ENCODE measurements at places on chromosomes 3 and 15. TPM values are rescaled to one million over a fixed set of nuclear protein-coding genes. Genes with fewer than 3 reads are reported as not detected.

DNA sequence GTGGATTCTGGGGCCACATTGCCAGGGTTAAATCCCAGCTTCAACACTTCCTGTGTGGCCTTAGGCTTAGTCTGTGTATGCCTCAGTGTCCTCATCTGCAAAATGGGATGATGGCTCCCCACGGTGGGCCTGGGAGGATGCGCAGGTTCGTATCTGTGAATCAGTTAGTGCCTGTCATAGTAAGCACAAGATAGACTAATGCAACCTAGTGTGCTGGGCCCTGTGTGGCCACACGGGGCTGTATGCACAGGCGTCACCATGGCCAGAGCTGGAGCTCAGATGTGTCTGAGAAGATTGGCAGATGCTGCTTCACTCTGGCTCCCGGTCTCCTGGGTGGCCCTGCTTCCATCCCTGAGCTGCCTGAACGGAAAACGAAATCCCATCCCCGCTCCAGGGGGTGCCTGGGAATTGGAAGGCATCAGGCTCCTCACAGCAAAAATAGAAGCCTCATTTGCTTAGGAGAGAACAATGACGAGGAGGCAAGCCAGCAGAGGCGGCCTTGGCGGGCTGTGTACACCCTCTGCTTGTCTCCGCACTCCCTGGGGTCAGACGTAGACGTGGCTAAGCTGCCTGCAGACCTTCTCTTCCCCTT lies 103.6 kb downstream of the APBA2 start:
- H3K4me1 ChIP-seq = no peaks in the 10 kb centered on the region
- H3K36me3 ChIP-seq = no peaks in the 10 kb centered on the region
- H3K27ac ChIP-seq = no peak overlapping the region

DNA sequence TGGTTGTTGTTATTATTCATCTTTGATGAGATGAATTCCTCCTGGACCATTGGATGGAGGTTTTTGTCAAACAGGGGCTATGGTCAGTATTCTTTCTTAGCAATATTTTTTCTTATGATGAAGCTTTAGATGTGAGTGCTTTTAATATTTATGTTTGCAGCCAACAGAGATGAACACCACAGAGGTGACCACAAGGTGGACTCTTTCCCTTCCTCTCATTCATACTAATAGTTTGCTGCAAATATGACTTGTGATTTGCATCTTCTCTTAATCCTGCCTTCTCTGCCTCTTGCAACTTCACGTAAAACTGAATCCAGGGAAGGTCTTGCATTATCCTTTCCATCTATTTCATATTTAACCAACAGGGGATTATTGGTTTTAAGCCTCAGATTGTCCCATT lies 473.1 kb upstream of the UBE2E2 start:
- H3K36me3 ChIP-seq = no peaks in the 10 kb centered on the region
- H3K27me3 ChIP-seq = no peaks in the 10 kb centered on the region
- DNase-seq = no peak
- no peak overlapping the region for H3K4me3 ChIP-seq

DNA sequence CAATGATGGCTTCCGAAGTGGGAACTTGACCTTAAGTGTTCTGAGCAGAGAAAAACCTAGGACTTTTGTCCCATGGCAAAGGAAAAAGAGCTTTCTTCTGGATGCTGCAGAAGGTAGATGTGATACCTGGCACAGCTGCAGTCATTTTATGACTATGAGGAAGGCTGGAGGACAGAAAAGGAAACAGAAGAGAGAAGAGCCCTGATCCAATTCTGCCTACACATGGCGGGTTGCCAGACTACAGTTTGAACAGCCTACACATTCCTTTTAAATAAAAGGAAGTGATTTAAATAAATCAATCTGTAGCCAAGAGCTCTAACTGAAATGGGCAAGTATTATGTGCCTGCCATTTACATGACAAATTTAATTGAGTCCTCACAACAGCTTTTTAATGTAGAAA lies 43.6 kb upstream of the CHRNB4 start:
- no peak overlapping the region for H3K4me3 ChIP-seq
- DNase-seq = no peak
- no peaks in the 10 kb centered on the region for H3K27me3 ChIP-seq
- H3K4me1 ChIP-seq = peaks cover 8% of the 10 kb centered on the region

- H3K27ac ChIP-seq = no peak overlapping the region
- no peaks in the 10 kb centered on the region for H3K36me3 ChIP-seq
- H3K4me1 ChIP-seq = no peaks in the 10 kb centered on the region
- no peak overlapping the region for H3K4me3 ChIP-seq
Measured at GRCh38 chr15:100476805-100477204, 51.9 kb downstream of the CERS3 start.

DNA sequence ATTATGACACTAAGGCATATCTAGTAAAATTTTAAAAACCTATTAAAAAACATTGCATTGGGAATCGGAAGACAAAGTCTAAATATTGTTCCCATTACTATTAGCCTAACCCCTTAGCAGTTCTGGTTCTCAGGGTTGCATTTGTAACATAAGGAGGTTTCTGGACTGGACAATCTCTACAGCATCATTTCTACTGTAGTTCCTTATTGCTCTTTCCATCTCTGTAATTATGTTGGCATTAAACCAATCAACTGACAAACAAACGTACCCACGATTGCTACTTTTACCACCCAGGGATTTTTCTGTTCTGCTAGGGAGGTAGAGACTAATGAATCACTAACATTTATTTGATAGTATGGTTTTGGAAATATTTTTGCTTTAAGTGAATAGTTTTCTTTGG lies 190.8 kb downstream of the CBLB start:
- H3K27ac ChIP-seq = no peak overlapping the region
- H3K27me3 ChIP-seq = no peaks in the 10 kb centered on the region
- no peak for DNase-seq
- H3K4me3 ChIP-seq = no peak overlapping the region
- peaks cover 17% of the 10 kb centered on the region for H3K36me3 ChIP-seq

DNA sequence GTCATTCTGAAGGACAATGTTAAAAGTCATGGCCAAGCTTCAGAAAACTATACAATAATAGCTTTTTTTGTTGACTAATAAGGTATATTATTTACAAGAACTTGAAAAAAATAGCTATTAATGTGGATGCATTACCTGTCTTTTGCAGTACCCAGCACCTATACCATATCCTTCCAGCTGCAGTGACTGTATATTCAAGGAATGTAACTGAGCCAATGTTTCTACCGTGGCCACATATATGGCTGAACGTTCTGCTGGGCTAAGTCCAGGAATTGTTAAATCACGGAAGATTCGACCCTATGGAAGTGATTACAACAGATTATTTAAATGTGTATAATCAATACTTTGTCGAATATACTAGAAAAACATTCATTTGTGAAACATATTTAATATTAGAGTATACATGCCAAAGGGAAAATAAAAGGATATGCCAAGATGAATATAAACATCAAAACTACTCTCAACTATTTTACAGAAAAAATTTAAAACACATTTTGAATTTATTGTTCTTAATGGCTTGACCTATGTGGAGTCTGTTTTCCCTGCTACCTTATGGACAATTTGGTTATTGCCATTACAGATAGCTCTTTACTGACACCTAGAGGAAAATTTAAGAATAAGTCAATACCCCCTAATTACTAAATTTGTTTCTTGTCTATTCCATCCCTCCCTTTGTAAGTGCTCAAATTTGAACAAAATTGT lies 17.6 kb downstream of the ACAD11 start:
- H3K27ac ChIP-seq = no peak overlapping the region
- H3K4me1 ChIP-seq = no peaks in the 10 kb centered on the region
- H3K27me3 ChIP-seq = no peaks in the 10 kb centered on the region
- no peaks in the 10 kb centered on the region for H3K36me3 ChIP-seq

DNA sequence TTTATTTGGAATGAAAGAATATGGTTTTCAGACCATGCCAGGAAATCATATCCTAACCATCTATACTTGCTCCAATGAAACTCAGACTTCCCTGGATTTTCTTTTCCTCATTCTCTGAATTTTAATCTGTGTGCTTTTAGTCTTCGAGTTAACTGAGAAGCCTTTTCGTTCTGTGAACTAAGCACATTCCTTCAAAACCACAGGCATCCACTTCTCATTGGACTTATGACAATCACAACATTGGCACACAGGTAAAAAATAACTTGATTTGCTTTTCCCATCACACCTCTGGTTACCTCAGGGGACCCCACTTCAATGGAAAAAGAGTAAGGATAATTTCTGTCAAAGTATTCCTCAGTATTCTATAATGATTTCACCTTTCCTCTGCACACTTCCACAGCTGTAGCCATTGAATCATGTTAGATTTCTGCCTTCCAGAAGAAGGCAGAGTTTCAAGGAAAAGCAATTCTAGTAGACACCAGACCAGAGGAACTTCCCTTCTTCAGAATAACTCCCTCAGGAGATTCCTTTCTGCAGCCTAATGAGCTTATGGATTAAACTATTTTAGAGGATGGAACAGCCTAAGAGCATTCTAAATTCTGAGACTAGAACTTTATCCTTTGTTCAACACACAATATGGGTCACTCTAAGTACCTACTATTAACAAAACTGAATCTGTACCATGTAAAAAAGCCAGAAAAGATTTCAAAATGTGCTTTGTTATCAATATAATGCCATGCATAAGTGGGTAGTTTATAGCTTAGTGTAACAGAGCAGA lies 15.9 kb downstream of the COMMD2 start:
- no peaks in the 10 kb centered on the region for H3K36me3 ChIP-seq
- H3K27ac ChIP-seq = no peak overlapping the region
- DNase-seq = no peak
- no peaks in the 10 kb centered on the region for H3K4me1 ChIP-seq

- H3K27ac ChIP-seq = no peak overlapping the region
- H3K4me1 ChIP-seq = peaks cover 36% of the 10 kb centered on the region
- DNase-seq = no peak
- no peak overlapping the region for H3K4me3 ChIP-seq
Measured at GRCh38 chr3:30644615-30645014, 38.2 kb downstream of the TGFBR2 start.

GRCh38 chr3:175338775-175339535 lies 479.8 kb downstream of the NAALADL2 start:
- no peaks in the 10 kb centered on the region for H3K27me3 ChIP-seq
- H3K27ac ChIP-seq = no peak overlapping the region
- no peaks in the 10 kb centered on the region for H3K36me3 ChIP-seq

DNA sequence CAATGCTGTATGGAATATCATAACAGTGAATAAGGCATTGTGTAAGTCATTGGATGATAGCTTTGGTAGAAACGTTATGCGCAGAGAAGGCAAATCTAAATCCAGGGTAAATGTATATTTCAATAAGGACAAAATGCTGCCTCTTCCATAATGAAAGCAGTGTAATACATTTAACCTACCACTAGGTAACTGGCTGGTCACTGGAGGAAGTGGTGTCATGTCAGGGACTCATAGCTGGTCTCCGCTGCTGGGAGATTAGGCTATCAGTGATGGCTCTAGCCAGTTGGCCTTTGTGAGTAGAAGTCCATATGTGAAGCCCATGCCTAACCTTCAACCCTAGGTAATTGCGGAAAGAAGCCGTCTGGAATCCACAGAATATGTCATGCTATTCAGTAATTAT lies 140.9 kb downstream of the NLGN1 start:
- no peak overlapping the region for H3K4me3 ChIP-seq
- H3K4me1 ChIP-seq = no peaks in the 10 kb centered on the region
- DNase-seq = no peak
- H3K36me3 ChIP-seq = no peaks in the 10 kb centered on the region
- H3K27ac ChIP-seq = no peak overlapping the region
- H3K27me3 ChIP-seq = no peaks in the 10 kb centered on the region

DNA sequence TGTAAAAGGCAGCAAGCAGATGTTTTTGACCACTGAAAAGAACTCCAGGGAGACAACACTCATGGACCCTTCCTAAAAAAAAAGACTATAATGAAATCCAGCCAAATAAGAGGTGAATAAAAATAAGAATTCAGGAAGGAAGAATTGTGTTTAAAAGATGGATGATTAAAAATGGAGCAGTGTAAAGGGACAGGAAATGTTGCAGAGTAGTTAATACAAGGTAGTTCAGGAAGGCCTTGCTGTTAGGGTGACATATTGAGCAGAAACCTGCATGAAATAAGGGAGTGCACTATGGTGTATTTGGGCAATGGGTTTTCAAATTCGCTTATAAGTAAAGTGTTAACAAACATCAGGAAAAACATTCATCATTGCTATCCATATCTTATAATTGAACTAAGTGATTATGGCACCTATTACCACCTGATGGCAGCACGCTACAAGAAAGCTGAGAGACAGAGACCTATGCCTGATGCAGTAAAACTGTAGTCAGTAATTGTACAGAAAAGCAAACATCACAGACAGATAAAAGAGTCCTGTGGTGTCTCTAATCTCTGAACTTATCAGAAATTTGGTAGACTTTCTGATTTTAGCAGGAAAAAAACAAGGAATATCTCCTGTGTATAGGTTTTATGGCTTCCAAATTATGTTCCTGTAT lies 5.8 kb upstream of the DBR1 start:
- H3K27ac ChIP-seq = no peak overlapping the region
- peaks cover 2% of the 10 kb centered on the region for H3K27me3 ChIP-seq
- no peak overlapping the region for H3K4me3 ChIP-seq

DNA sequence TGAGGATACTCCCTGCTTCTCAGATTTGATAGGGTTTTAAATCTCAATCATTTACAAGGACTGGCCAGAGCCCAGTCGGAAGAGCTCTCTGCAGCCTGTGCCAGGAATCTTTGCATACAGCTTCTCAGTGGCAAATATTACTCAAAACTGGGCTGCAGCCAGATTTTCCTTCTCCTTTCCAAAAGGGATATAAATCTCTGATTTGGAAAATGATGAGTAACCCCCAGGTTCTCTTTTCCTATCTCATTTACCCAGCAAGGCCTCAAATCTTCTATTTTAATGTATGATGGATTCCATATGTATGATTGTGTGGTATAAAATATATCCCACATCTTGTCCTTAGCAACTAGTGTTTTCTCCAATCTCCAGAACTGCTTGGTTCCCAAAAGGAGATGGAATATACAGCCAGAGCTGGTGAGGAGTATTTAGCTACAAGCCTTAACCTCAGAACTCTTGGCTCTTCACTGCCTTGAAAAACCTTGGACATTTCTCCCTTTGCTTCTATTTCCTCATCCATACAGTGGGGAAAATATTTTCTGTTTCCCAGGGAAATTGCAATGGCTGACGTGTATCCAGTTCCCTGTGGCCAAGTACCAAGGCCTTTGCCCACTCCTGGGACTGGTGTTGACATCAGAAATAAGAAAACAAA lies 114.4 kb downstream of the ATG7 start:
- no peaks in the 10 kb centered on the region for H3K36me3 ChIP-seq
- DNase-seq = no peak
- no peak overlapping the region for H3K4me3 ChIP-seq
- H3K27ac ChIP-seq = no peak overlapping the region

GRCh38 chr3:17580901-17581300 lies 161.5 kb downstream of the TBC1D5 start:
- H3K36me3 ChIP-seq = no peaks in the 10 kb centered on the region
- no peaks in the 10 kb centered on the region for H3K27me3 ChIP-seq
- no peak overlapping the region for H3K4me3 ChIP-seq

ISLR gene
- total RNA-seq = 1.7 TPM

ARGFX gene
- not detected for total RNA-seq

LIPC gene
- total RNA-seq = not detected

SIDT1 gene
- 26.8 TPM for total RNA-seq

SLC6A11 gene
- total RNA-seq = not detected

PIGX gene
- 21.8 TPM for total RNA-seq

TRPM1 gene
- total RNA-seq = 0.16 TPM

ARHGEF26 gene
- total RNA-seq = not detected

DUOXA2 gene
- not detected for total RNA-seq

EBLN2 gene
- 4.0 TPM for total RNA-seq

Measured in GM12878 (cell line).